ENCODE measurements at places on chromosomes 6 and 20.

DNA sequence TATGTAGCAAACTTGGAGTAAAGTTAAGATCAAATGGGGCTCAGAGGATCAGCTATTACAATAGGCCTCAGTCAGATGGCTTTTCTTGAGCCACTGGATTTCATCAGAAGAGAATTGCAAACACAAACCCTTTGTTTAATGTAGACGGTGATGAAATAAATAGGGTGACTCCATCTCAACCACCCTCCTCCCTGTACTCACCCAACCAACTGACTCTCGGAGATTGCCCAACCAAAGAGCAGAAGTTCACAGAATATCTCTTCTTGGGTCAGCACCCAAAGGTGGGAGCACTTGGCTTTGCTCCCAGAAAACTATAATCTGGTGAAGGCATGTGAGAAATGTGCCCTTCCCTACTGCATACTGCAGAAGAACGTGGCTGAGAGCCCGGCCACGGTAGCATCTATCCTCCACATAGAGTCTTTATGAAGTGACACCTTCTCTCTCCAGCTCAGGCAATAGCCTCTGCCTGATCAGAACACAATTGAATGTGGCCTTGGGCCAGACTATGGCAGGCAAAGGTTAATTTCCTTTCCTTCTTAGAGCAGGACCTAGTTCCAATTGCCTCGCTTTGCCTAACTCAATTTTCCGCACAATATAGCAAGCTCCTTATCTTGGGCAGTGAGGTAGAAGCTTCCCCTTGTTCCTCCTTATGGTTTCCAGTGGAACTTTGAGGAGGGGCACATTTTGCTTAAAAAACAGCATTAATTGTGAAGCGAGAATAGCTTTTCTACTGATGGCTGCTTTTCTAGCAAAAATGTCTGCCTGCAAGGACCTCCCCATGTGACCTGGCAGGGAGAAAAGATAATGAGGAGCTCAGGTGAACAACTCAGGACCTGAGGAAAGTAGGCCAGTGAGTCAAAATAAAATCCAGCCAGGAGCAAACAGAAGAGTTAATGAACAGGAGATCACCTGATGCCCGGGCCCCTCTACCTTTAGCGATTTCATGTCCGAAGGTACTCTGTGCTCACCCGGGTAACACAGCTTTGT, 79.4 kb downstream of the GFOD1 start:
- DNase-seq, result no peak
- H3K27me3 ChIP-seq, result no peaks in the 10 kb centered on the region
- H3K27ac ChIP-seq, result no peak overlapping the region
- H3K4me1 ChIP-seq, result peaks cover 20% of the 10 kb centered on the region

DNA sequence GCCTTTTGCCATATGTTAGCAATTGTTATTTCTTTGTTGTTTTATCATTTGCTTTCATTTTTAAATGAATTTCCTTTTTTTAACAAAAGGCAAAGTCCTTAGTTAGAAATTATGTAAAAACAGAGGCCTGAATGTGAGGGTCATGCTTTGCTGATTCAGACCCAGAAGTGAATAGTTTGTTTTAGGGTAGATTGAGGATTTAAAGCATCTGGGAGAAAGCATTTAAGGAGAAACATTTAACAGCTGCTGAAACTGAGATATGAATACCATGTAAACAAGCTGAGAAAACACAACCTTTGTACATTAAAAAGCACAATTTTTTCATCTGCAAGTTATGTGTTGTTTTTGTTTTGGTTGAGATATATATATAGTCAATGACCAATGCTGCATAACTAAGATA, 8.0 kb downstream of the HTR1B start:
- H3K4me3 ChIP-seq, result no peak overlapping the region
- H3K36me3 ChIP-seq, result no peaks in the 10 kb centered on the region
- DNase-seq, result no peak
- H3K27me3 ChIP-seq, result peaks cover 4% of the 10 kb centered on the region
- no peak overlapping the region for H3K27ac ChIP-seq
- H3K4me1 ChIP-seq, result no peaks in the 10 kb centered on the region

- H3K4me1 ChIP-seq, result no peaks in the 10 kb centered on the region
- H3K27me3 ChIP-seq, result no peaks in the 10 kb centered on the region
- no peaks in the 10 kb centered on the region for H3K36me3 ChIP-seq
Measured at GRCh38 chr6:84657486-84657885, 106.9 kb downstream of the TBX18 start.

DNA sequence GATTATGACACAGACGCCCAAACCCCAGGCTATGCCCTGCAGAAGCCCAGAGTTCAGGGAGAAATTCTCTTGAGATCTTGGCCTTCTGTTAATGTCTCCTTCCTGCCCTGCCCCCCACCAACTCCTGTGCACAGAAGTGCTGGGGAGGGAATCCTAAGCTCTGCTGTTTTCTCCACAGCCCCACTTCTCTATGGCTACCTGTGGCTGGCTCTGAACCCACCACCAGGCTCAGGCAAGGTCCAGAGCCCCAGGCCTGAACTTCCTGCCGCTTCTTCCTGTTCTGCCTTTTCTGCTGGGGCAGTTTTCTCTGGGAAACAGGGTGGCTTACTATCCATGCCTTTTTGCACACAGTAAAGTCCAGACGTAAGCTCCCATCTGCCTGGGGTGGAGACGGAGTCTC, 77.5 kb upstream of the NNAT start:
- H3K36me3 ChIP-seq, result no peaks in the 10 kb centered on the region
- H3K27ac ChIP-seq, result no peak overlapping the region
- DNase-seq, result no peak
- peaks cover 17% of the 10 kb centered on the region for H3K27me3 ChIP-seq
- no peaks in the 10 kb centered on the region for H3K4me1 ChIP-seq

DNA sequence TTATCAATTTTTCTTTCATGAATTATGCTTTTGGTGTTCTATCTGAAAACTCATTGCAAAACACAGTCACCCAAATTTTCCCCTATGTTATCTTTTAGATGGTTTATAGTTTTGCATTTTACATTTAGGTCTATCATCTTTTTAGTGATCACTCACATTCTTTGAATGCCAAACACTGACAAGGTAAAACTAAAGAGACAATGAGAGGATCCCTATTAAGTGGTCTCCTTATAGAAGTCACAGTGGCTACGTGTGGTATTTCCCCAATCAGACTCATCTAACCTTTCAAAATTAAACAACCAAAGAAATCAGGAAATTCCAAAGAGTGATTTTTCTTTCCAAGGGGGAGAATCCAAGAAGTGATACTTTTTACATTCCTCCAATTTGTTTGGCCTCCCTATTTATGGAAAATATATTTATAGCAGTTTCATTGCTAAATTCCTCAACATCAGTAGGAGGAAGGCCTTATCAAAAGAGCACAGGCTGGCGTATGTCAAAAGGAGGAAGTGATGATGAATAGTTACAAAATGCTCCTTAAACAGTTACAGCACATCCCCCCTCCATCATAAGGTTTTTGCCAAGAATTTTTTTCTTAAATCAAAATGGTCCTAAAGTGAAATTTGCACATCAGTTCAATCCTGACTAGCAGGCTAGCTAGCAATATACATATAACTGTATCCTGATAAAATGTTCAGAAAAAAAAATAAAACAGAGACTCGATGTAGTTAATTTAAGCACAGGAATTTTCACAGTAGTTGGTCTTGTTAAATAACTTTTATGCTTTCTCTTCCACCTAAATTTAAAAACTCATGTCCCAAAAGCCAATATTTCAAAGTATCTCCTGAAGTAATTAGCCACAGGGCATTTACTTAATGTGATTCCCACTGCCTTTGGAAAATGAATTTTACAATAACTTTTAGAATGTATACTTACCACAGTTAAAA, 76.2 kb upstream of the IPCEF1 start:
- DNase-seq, result no peak
- H3K27me3 ChIP-seq, result no peaks in the 10 kb centered on the region
- H3K4me1 ChIP-seq, result no peaks in the 10 kb centered on the region
- H3K27ac ChIP-seq, result no peak overlapping the region
- no peak overlapping the region for H3K4me3 ChIP-seq

DNA sequence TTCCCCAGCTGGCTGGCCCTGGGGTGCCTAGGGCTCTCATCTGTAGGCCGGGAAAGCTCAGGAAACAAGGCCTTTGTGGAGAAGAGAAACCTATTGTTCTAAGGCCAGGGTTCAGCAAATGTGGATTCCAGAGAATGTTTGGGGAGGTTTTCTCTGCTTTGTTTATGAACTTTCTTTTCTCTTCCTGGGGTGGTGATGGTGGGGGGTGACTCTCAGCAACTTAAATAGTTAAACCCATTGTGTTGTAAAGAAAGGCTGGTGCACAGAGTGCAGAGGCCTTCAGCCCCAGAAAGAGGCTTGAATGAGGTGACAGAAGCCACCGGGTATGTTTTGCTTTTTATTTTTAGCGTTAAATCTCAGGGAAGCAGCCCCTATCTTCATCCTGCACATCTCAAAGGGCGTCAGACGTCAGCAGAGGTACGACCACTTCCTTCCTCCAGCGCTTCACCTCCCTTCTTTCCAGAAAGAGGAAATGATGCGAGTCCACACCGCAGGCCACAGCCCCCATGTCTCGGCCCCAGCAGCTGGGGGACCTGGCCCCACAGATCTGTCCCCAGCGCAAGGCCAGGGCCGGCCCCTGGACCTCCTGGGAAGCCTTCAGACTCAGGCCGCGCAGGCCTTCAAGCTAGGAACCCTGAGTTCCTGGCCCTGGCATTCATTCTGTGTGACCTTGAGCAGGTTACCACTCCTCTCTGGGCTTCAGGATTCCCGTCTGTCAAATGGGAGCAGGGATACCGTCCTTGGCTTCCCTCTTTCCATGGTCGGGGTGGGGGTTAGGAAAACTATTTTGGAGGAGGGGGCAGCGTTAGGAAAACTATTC, 605 bp upstream of the PPP1R16B start:
- H3K4me1 ChIP-seq, result peaks cover 48% of the 10 kb centered on the region
- H3K4me3 ChIP-seq, result peak overlapping the region; percentile 74
- no peaks in the 10 kb centered on the region for H3K27me3 ChIP-seq
- peak overlapping the region; percentile 99 for H3K27ac ChIP-seq
- peaks cover 7% of the 10 kb centered on the region for H3K36me3 ChIP-seq

DNA sequence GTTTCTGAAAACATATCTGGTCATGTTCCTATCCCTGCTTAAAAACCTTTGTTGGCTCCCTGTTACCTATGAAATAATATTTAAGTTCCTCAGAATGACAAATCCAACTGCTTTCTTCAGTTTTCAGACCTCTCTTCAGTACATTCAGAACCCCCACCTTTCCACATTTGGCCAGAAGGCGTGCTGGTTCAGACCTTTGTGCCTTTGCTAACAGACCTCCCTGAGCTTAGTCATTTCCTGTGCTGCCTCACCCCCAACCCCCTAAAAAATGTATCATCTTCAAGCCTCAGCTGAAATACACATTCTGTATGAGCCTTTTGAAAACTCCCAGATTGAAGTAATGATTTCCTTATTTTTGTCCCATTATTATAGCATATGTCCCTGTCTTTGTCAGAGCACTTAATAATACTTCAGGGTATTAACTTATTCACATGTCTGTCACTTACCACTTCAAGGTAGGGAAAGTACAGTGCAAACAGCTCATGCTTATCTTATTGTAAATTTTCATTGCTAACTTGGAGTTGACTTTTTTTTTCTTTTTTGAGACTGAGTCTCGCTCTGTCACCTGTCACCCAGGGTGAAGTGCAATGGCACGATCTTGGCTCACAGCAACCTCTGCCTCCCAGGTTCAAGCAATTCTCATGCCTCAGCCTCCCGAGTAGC, 19.7 kb downstream of the FAM217A start:
- H3K4me1 ChIP-seq, result no peaks in the 10 kb centered on the region
- H3K27me3 ChIP-seq, result no peaks in the 10 kb centered on the region
- DNase-seq, result no peak

- peaks cover 62% of the 10 kb centered on the region for H3K27me3 ChIP-seq
- H3K4me3 ChIP-seq, result no peak overlapping the region
- no peaks in the 10 kb centered on the region for H3K36me3 ChIP-seq
- peak; percentile 21 for DNase-seq
Measured at GRCh38 chr20:38692436-38693411, 31.6 kb upstream of the SLC32A1 start.

Measured in naive B cell (primary cell).